ENCODE measurements at places on chromosomes 3 and 15. TPM values are rescaled to one million over a fixed set of nuclear protein-coding genes. Genes with fewer than 3 reads are reported as not detected.

- H3K27ac ChIP-seq: no peak overlapping the region
- no peaks in the 10 kb centered on the region for H3K36me3 ChIP-seq
- no peaks in the 10 kb centered on the region for H3K27me3 ChIP-seq
- no peaks in the 10 kb centered on the region for H3K4me1 ChIP-seq
- H3K4me3 ChIP-seq: no peak overlapping the region
Observed at GRCh38 chr15:47917881-47918280, 200.6 kb downstream of the SEMA6D start.

- H3K4me3 ChIP-seq: no peak overlapping the region
- no peak overlapping the region for H3K27ac ChIP-seq
- H3K4me1 ChIP-seq: no peaks in the 10 kb centered on the region
- DNase-seq: no peak
- no peaks in the 10 kb centered on the region for H3K27me3 ChIP-seq
Observed at GRCh38 chr3:135994708-135995337, 29.3 kb downstream of the PPP2R3A start.

DNA sequence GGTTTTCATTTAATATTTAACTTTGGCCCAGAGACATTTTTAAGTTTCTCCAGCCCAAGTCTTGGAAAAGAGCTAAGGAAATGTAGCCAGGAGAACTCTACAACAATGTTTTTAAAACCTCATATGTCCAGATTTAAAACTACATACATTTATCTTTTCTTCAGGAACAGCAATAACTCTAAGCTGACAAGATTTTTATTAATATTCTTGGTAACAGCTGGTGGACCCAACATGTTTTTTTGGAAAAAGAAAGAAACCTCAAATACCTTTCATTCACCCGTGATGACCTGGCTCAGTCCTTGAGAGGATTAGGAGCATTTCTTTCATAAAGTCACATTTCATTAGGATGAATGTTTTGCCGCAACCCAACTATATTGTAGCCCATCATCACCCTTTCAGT lies 50.4 kb upstream of the CMSS1 start:
- H3K4me1 ChIP-seq: no peaks in the 10 kb centered on the region
- no peaks in the 10 kb centered on the region for H3K27me3 ChIP-seq
- DNase-seq: no peak

DNA sequence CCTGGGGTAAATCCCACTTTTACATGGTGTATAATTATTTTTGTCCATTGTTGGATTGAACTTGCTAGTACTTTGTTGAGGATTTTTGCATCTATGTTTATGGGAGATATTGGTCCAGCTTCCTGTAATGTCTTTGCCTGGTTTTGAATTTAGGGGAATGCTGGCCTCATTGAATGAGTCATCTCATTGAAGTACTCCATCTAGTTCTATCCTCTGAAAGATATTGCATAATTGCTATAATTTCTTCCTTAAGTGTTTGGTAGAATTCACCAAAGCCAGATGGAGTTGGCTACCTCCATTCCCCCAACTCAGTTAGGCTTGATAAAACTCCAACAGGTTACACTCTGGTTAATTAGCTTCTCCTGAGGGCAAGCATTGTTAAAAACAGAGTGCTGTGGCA lies 237.4 kb upstream of the TGFBR2 start:
- H3K36me3 ChIP-seq: no peaks in the 10 kb centered on the region
- H3K4me3 ChIP-seq: no peak overlapping the region
- no peak overlapping the region for H3K27ac ChIP-seq
- no peaks in the 10 kb centered on the region for H3K4me1 ChIP-seq
- no peak for DNase-seq

DNA sequence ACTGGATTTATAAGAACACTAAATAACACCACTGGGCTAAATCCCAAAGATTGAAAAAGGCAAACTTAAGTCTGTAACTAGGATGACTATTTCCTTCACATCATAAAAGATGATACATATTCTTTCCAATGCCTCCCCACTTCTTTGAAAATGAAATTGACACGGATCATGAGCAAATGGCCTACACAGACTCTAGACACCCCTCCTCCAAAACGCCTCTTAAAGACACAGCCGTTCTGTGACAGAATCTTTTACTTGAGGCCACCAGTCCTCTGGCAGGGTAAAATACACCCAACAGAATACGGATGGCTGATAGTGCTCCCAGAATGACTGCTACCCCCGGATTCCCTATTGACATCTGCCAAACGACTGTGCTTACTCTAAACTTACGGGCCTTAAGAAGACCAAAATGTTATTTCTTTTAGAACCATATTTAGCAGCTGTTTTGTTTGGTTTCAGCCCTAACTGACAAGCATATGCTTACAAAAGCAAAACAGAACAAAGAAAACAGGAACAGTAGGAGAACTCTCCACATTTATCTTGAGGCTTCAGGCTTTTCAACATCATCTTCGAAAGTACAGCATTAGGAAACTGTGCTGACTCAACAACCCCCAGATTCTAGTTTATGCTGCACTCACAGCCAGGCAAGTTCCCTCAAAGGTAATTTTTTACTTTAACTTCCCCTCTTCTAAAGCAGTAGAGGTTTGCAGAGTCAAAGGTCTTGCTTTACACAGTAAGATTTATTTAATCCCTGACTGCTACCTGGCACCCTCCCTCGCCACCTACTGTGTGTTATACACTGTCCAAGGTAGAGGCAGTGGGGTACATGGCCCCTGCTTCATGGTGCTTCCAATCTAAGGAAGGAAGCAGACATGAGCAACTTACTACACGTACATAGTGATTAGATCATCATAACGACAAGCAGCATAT lies 84.3 kb downstream of the TNIK start:
- no peak overlapping the region for H3K4me3 ChIP-seq
- H3K4me1 ChIP-seq: peaks cover 4% of the 10 kb centered on the region
- H3K27me3 ChIP-seq: no peaks in the 10 kb centered on the region
- H3K27ac ChIP-seq: no peak overlapping the region
- no peak for DNase-seq
- H3K36me3 ChIP-seq: no peaks in the 10 kb centered on the region

DNA sequence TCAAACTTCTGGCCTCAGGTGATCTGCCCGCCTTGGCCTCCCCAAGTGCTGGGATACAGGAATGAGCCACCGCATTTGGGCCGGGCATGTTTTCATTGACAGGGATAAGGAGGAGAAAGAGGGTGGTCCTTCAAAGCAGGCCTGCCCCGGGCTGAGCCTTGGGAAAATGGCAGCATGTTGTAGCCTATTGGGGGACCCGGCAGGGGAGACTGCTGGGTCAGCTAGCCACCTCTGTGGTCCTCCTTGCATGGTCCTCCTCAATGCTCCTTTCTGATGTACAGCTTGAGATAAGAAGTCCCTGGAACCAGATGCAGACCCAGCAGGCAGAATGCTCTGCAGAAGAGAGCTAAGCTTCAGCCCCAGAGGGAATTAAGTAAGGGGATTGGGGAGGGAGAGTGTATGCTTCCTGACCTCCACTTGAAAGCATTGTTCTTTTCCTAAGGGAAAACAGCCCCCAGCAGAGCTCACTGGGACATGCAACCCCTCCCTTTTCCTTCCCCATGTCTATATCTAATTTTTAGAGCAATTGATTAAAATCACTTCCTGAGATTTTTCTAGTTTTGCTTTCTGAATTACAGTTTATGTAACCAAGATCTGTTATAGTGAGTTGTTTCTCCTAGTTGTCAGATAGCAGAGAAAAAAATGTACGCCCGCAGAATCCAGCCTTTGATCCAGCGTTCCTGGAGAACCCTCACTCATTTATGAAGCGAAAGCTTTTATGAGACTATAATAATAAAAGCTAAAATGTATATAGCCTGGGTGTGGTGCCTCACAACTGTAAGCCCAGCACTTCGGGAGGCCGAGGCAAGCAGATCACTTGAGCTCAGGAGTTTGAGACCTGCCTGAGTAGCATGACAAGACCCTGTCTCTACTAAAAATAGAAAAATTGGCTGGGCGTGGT lies 48.7 kb upstream of the VILL start:
- no peaks in the 10 kb centered on the region for H3K27me3 ChIP-seq
- no peaks in the 10 kb centered on the region for H3K36me3 ChIP-seq
- H3K4me1 ChIP-seq: no peaks in the 10 kb centered on the region
- no peak for DNase-seq

- no peaks in the 10 kb centered on the region for H3K36me3 ChIP-seq
- H3K27me3 ChIP-seq: no peaks in the 10 kb centered on the region
- H3K4me1 ChIP-seq: no peaks in the 10 kb centered on the region
- no peak overlapping the region for H3K27ac ChIP-seq
- H3K4me3 ChIP-seq: no peak overlapping the region
Observed at GRCh38 chr15:98231696-98232440, 271.4 kb downstream of the ARRDC4 start.

DNA sequence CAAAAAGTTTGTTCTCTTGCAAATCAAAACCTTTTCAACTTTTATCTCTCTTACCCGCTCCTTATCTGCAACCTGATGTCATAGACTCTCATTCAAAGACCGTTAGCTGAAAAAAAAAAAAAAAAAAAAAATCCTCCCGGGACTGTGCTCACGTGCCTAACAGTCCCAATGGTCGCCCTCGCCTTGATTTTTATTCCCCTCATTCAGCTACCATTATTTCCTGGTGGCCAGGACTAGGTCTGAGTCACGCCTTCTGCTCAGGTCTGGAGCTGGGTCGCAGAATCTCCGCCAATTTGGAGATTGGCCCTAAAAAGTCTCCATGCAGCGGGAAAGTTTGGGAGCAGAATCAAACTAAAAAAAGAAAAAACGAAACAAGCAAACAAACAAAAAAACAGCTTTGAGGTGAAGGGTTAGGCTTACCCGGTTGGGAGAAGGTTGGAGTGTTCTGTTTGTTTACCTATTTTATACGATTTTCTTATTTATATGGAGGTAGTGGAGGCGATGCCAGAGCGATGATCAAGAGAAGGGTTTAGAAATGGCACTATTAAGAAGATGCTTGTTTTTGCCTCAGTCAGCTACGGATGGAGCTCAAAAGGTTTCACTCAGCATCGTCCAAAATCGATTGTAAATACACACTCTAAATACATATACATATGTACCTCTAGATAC lies 51.1 kb downstream of the ZIC4 start:
- no peaks in the 10 kb centered on the region for H3K4me1 ChIP-seq
- no peak overlapping the region for H3K4me3 ChIP-seq
- no peak overlapping the region for H3K27ac ChIP-seq
- no peaks in the 10 kb centered on the region for H3K36me3 ChIP-seq

- no peak for DNase-seq
- H3K36me3 ChIP-seq: no peaks in the 10 kb centered on the region
- H3K4me1 ChIP-seq: no peaks in the 10 kb centered on the region
Observed at GRCh38 chr15:99135194-99135593, 30.3 kb downstream of the SYNM start.

- no peak for DNase-seq
- no peaks in the 10 kb centered on the region for H3K4me1 ChIP-seq
- H3K27me3 ChIP-seq: no peaks in the 10 kb centered on the region
- H3K36me3 ChIP-seq: no peaks in the 10 kb centered on the region
- H3K4me3 ChIP-seq: no peak overlapping the region
- peak overlapping the region; percentile 4 for H3K27ac ChIP-seq
Observed at GRCh38 chr3:143363276-143363675, 243.7 kb downstream of the CHST2 start.

DNA sequence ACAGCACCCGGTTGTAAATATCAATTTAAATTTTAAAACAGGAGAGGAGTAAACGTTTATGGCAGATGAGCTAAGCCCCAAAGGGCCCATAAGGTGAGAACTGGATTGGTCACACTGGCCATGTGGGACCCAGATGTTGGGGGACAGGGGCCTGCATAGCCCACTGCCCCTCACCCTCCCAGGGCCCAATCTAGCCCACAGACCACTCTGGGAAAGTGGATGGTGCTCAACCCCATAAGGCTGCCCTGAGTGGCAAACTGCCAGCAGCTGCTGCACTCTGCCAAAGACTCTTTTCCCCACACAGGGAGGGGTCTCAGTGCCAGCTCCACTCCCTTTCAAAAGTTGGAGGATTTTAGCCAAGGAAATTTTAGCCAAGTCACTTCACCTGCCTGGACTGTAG lies 42.5 kb downstream of the CCDC12 start:
- peaks cover 7% of the 10 kb centered on the region for H3K36me3 ChIP-seq
- H3K4me3 ChIP-seq: no peak overlapping the region
- no peak overlapping the region for H3K27ac ChIP-seq
- DNase-seq: no peak

DNA sequence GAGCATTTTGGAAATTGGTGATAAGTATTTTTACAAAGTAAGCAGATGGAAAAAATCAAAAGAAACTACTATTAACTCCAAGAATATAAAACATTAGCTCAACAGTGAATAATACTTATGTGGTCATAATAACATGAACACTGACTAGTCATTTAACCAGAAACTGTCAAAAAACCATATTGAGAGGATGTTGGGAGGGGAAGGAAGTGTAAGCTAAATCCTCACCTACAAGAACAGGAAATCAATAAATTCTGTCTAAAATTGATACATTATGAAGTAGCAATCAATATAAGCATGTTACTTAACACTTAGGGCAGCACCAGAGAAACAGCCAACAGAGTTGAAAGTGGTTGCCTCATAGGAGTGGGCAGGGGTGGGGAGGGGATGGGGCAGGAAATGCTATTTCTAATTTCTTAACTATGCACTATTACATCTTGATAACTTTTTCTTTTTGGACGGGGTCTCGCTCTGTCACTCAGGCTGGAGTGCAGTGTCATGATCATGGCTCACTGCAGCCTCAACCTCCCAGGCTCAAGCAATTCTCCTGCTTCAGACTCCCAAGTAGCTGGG lies 41.7 kb downstream of the CCR3 start:
- H3K4me1 ChIP-seq: peaks cover 15% of the 10 kb centered on the region
- peak overlapping the region; percentile 4 for H3K4me3 ChIP-seq
- no peak overlapping the region for H3K27ac ChIP-seq
- H3K36me3 ChIP-seq: no peaks in the 10 kb centered on the region
- no peak for DNase-seq

DNA sequence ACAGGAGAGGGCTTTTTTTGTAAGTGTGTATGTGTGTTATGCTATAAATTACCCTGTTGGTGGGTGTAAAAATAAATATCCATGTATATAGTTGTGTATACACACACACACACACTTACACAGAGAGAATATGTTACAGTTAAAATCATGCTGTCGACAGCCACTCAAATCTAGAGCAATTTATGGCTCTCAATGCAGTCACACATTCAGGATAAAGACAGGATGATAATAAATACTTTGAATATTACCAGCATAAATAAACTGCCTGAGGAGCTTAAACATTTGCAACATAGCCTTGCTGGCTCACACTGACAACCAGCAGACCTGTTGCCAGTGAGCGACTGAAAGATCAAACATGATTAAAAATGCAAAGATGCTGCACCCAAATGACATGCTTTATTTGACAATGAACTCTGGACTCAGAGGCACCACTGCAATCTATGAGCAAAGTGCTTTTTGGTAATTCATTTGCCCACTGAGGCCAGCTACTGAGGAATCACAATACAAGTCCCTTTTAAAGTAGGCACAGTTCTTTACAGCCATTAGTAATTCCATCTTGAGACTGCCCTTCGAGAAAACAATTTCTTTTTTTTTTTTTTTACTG lies 458.9 kb downstream of the FHIT start:
- H3K27ac ChIP-seq: no peak overlapping the region
- DNase-seq: no peak
- no peaks in the 10 kb centered on the region for H3K36me3 ChIP-seq
- H3K4me3 ChIP-seq: no peak overlapping the region

GRCh38 chr3:126364731-126365301 lies 7.6 kb upstream of the KLF15 start:
- H3K27me3 ChIP-seq: no peaks in the 10 kb centered on the region
- DNase-seq: no peak
- no peak overlapping the region for H3K27ac ChIP-seq
- H3K4me1 ChIP-seq: no peaks in the 10 kb centered on the region
- H3K4me3 ChIP-seq: no peak overlapping the region
- H3K36me3 ChIP-seq: no peaks in the 10 kb centered on the region

KIAA1143 gene
- total RNA-seq: 25.4 TPM

PEX5L gene
- total RNA-seq: not detected

FETUB gene
- not detected for total RNA-seq

ITIH4 gene
- 37.6 TPM for total RNA-seq

CHRFAM7A gene
- total RNA-seq: 1.8 TPM

SLC22A14 gene
- not detected for total RNA-seq

LMOD3 gene
- total RNA-seq: not detected

CDCP1 gene
- total RNA-seq: 0.05 TPM

FLNB gene
- total RNA-seq: 47.6 TPM

LIPH gene
- not detected for total RNA-seq
